Panc1 (cell line): ENCODE measurements at places on chromosomes 5 and 9. TPM values are rescaled to one million over a fixed set of nuclear protein-coding genes. Genes with fewer than 3 reads are reported as not detected.

CEL gene
- 4.3 TPM for total RNA-seq

PCDHGC5 gene
- 0.36 TPM for total RNA-seq

GADD45G gene
- total RNA-seq, result 1.2 TPM

ADRA1B gene
- total RNA-seq, result 8.3 TPM

SPATA31A3 gene
- total RNA-seq, result not detected

FABP6 gene
- total RNA-seq, result 0.31 TPM

HCN1 gene
- total RNA-seq, result 0.36 TPM

SLC36A2 gene
- not detected for total RNA-seq

CDC25C gene
- total RNA-seq, result 14.1 TPM

MVB12B gene
- 9.4 TPM for total RNA-seq

DNLZ gene
- 26.5 TPM for total RNA-seq

PCDHB13 gene
- total RNA-seq, result 1.0 TPM

IL4 gene
- not detected for total RNA-seq

ORM2 gene
- total RNA-seq, result 0.77 TPM

PCSK1 gene
- total RNA-seq, result not detected

FCN2 gene
- total RNA-seq, result not detected

PRR16 gene
- not detected for total RNA-seq

CDC20B gene
- 0.08 TPM for total RNA-seq

EDIL3 gene
- total RNA-seq, result 17.6 TPM

NEURL1B gene
- total RNA-seq, result 5.3 TPM

ARL15 gene
- total RNA-seq, result 16.5 TPM

UBE2D2 gene
- 222 TPM for total RNA-seq

SLC6A18 gene
- total RNA-seq, result not detected

RBM22 gene
- total RNA-seq, result 54.3 TPM

PROP1 gene
- not detected for total RNA-seq

NMUR2 gene
- not detected for total RNA-seq

GABRA1 gene
- not detected for total RNA-seq

CDH12 gene
- total RNA-seq, result not detected

LCN9 gene
- not detected for total RNA-seq

SH3TC2 gene
- 0.33 TPM for total RNA-seq

DOK3 gene
- 12.4 TPM for total RNA-seq

C5orf46 gene
- not detected for total RNA-seq

AGXT2 gene
- not detected for total RNA-seq

PCDHB6 gene
- total RNA-seq, result 1.9 TPM

SERF1A gene
- total RNA-seq, result 5.1 TPM

DNAH5 gene
- 8.0 TPM for total RNA-seq

PRKAA1 gene
- total RNA-seq, result 75.8 TPM

SAP30L gene
- total RNA-seq, result 54.6 TPM

BTNL8 gene
- not detected for total RNA-seq

ECM2 gene
- not detected for total RNA-seq

DHX29 gene
- total RNA-seq, result 30.1 TPM

ALDH1A1 gene
- 0.54 TPM for total RNA-seq

ARAP3 gene
- total RNA-seq, result 2.5 TPM

SLC34A3 gene
- not detected for total RNA-seq

TRPM6 gene
- 0.05 TPM for total RNA-seq

CDK7 gene
- total RNA-seq, result 44.4 TPM
